HS-5 (cell line): ENCODE measurements at places on chromosomes 5 and 9.

GRCh38 chr9:38017149-38017884 is 51.7 kb downstream of the SHB start:
- DNase-seq = no peak

DNA sequence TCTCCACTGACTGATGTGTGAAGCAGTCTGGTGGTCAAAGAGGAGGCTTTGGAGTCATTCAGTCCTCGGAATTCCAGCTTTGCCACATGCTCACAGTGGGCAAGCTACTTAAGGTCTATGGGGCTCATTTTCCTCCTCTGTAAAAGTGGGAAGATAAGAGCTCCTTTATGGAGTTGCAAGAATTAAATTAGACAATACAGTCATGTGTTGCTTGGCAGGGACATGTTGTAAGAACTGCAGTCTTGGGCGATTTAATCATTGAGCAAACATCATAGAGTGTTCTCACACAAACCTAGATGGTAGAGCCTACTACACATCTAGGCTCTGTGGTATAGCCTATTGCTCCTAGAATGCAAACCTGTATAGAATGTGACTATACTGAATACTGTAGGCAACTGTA is 253.9 kb downstream of the SH3GL2 start:
- no peak for DNase-seq

DNA sequence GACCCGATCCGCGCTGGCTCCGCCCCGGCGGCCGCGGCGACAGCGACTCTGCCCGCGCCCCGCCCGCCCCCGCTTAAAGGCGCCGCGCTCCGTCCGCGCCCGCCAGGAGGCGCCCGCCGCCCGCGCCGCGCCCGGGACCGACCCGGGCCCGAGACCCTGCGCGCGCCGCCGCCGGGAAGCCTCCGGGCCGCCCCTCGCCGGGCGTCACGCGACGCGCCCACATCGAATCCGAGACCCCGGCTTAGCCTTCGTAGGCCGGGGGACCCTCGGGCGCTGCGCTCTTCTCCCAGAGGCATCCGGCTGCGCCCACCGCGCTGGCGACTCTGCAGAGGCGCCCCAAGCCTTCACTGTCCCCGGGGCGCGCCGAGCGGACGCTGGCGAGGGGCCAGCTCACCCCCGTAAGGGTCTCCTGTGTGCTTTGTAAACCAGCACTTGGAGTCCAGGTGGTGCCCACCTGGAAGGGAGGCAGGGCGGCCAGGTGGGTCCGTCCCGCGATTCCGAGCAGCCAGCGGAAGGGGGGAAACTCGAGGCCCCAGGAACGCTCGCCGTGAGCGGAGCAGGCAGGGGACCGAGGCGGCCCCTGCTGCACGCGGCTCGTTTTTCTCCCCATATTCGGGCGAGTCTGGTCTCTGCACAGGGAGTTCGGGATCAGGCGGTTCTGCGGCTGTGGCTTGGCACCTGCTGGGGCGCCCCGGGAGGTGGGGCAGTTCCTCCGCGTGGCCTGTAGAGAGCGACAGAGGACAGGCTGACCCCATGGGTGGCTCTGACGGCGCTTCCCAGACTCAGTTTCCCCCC is 423 bp upstream of the ABCA2 start:
- DNase-seq = no peak

- DNase-seq = no peak
These were observed 74.9 kb upstream of the HTR4 start for GRCh38 chr5:148729182-148729581.

- DNase-seq = no peak
These were observed 94.9 kb downstream of the SREK1 start for GRCh38 chr5:66239034-66239433.

GRCh38 chr9:106456581-106456980 is 406.4 kb upstream of the ZNF462 start:
- DNase-seq = no peak

GRCh38 chr5:91910247-91910646 is 527.1 kb upstream of the ARRDC3 start:
- DNase-seq = no peak

GRCh38 chr9:108512426-108513173 is 343.2 kb downstream of the ACTL7B start:
- DNase-seq = no peak

DNA sequence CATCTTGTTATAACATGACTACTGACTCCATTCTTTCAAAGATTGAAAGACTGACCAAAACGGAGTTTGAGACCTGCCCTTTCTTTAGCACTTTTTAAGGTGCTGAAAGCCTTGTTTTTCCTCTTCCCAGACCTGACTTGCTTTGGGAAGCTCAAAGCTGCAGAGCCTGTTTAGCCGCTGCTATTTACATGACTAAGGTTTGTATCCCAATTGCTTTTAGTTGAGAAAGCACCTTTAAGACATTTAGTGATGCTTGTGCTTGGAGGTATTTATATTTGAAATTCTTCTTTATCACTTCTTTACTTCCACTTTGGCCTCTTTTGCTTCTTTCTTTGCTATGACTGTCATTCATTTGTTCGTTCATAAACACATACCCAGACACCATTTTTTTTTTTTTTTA is 182.6 kb upstream of the ELL2 start:
- DNase-seq = no peak

DNA sequence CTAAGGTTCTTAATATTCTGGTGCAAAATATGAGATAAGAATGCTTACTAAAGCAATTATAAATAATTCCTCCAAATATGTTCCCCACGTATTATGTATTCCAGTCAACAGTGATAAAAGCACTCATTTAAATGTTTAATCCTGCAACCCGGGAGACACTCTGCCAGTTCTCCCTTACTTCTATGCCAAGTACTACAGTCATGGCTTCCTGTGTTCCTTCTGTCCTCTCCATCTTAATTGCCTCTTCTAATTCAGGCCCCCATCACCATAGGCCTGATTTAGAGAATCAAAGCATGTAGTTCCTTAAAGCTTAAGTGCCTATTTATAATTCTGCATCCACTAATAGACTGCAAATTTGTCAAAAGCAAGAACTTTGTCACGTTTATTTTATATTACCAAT is 474.8 kb downstream of the SEMA5A start:
- no peak for DNase-seq

DNA sequence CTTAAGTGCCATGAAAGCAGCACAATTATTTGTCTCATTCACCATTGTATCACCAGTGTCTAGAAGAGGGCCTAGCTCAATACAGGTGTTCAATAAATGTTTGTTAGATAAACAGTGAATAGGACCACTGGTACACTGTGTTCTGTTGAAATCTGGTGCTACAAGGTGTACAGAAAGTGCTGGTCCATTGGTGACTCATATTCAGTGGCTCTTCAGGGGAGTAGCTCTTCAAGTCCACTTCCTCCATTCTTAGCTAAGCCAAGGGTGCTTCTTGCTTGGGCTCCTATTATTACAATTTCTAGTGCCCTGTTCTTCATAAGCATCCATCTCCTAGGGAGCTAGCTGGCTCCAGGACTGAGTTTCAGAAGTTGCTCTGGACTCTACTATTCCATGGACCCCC is 6.4 kb upstream of the FCHO2 start:
- no peak for DNase-seq

DNA sequence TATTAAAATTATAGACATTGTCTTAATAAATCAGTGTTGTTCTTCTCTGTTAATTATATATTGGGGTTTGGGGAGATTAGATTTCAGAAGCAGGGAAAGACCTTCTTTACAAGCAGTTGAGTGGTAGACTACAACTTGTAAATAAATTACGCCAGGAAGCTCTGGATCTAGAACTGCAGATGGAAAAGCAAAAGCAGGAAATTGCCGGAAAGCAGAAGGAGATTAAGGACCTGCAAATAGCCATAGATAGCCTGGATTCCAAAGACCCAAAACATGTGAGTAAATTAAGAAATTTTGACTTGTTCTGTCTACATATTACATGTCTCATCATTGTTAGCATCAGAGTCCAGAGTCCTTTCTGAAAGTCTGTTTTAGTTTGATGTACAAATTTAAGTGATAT is 43.5 kb downstream of the CNTRL start:
- DNase-seq = no peak
